ENCODE measurements at places on chromosomes 4 and X.

DNA sequence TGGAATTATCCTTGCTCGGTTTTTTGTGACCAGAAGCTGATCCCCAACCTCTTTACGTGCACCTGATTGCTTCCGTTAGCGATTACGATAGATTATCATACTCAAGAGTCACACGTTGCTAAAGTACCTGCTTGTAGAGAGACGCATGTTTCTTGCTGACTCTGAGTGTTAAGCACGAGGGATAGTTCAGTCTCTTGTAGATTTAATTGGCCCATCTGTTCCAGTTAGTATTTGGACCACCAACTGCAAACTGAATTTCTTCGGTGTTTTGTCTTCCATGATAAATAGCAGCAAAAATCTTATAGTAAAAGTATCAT lies 516 bp upstream of the COX18 start:
- DNase-seq = no peak

GRCh38 chr4:142168181-142168580 lies 531.8 kb downstream of the IL15 start:
- DNase-seq = no peak

DNA sequence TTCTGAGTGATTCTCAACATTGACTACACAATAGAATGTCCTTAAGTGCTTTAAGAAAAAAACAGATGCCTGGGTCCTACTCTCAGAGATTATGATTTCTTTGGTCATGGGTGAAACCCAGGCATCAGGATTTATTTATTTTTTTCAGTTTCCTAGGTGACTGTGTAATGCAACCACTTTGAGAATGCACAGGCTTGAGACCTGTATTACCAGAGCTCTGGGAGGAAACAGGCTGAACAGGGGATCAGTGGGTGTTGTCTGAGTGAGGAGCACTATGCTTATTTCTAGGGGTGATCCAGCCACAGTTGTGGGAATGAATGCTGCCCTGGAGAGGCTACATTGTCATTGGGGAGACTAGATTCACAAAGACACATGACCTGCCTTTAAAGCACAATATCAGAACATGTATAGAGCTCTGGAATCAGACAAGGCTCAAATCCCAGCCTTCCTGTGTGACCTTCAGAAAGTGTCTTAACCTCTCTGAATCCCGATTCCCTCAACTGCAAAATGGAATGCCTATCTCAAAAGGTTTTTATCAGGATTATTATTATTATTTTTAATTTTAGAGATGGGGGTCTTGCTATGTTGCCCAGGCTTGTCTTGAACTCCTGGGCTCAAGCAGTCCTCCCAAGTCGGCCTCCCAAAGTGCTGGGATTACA lies 61.6 kb upstream of the PRPS1 start:
- no peak for DNase-seq

GRCh38 chr4:2728221-2728620 lies 27.9 kb downstream of the TNIP2 start:
- no peak for DNase-seq

DNA sequence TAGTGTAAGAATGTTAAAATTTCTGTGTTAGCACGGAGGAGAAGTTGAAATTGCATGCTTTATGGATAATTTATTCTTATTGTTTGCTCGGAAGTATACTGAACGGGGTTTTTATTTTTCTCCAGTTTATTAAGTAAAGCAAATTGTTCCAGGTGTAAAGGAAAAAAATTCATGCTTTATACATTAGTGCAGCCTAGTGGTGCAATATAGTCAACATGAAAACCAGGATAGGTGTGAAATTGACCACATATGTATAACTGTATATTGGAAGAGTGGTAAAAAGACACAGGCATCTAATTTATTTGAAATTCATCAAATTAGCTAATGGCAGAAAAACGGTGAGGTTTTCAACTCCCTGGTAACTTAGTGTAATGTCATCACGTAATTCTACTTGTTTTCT lies 959 bp downstream of the BRS3 start:
- DNase-seq = no peak

GRCh38 chrX:146456058-146456457 lies 353.5 kb upstream of the CXorf51B start:
- no peak for DNase-seq

- DNase-seq = no peak
Observed at GRCh38 chrX:110159865-110160264, 157.0 kb downstream of the TMEM164 start.

- DNase-seq = no peak
Observed at GRCh38 chr4:128459547-128459946, 171.9 kb upstream of the PGRMC2 start.

GRCh38 chr4:93648258-93648657 lies 180.3 kb upstream of the ATOH1 start:
- DNase-seq = no peak

DNA sequence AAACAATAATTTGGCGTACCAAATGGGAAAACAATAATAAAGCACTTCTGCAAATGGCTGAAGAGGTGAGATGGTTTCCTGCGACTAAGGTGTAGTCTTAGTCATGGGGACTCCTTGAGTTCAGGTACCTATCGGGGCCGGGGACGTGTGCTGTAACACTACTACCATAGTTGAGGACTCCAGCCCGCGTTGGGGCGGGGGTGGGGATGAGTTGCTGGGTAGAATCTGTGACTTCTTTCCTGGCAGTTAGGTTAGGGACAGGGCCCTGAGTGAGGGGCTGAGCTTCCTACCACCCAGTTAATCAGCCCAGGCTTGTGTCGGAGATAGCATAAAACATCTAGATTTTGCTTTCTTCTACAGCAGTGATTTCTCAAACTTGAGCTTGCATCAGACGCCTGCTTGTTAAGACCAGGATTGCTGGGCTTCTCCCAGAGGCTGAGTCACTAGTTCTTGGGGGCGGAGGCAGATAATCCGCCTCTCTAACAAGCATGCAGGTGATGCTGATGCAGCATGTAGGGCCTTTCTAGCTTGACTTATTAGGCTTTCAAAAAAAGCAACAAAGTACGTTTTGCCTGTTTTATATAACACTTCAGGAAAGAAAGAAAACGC lies 30.2 kb downstream of the RBBP7 start:
- peak; percentile 83 for DNase-seq

- DNase-seq = peak; percentile 31
Observed at GRCh38 chrX:35890699-35891098, 28.8 kb upstream of the CFAP47 start.

DNA sequence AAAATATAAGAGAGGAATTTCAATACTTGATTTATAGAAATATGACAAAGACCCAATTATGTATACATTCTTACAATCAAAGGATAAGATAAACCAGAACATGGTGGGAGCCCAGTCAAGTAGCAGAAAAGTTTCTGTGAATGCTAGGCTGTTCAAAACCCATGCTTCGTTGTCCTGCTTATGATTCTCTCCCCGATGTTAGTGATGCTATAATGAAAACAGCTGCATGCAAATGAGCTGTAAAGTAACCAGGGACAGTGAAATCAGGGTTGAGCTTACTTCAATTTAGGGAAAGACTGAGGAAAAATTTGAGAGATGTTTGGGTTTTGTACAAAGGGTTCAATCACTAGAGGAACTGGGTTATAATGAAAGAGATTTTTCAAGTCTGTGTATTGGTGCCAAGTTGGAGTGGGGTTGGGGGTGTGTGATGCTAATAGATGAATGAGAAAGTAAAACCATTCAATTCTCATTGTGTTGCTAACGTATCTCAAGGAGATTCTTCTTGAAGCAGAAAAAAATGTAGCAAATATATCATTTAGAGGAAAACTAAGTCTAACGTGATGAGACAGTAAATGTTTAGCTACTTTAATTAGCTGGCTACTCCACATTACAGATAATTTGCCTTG lies 59.3 kb upstream of the PPP1R2C start:
- DNase-seq = no peak

DNA sequence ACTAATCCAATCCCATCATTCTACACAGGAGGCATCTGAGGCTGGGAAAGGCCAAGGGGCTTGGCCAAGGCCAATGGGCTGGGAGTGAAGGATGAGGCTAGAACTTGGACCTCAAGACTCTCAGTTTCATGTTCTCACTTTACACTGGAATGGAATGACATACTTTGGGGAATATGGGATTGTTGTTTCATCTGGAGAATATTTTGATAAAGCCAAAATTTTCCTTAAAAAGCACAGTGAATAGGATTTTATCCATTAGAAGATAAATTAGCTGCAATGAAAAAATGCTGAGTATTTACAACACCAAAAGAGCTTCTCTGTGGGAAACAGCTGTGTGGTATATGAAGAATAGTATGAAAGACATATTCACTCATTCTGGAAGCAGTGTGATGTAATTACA lies 29.3 kb downstream of the SMIM20 start:
- DNase-seq = peak; percentile 60

DNA sequence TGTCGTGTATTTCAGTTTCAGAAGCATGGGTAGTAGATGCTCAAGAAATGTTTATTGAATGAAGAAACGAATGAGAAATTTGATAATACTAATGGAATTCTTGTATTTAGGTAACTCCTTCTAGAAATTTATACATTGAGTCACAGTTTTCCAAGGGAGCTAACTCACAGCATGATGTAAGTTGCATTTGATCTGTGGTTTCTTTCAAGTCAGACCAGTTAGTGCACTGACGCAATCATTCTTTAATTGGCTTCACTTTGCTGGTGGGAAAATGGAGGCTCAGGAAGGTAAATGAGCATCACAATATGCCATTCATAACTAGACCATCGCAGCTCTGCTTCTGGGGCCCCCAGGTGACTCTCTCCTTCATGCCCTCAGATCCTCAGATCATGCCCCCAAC lies 17.3 kb upstream of the CWH43 start:
- DNase-seq = peak; percentile 91

DNA sequence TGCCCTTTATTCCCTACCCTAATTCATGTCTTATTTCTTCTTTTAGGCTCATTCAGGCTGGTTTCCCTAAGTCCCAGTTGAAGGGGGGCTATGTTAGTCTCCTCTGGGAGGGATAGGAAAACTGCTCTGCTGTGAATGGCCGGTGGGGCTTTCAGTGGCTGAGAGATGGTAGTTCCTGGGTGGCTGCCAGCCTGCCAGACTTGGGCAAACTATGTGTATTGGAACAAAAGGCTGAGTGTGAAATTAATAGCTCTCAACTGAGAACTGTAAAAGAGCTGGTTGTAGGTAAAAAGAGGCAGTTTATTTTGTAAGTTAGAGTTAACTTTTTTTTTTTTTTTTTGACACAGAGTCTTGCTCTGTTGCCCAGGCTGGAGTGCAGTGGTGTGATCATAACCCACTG lies 28.8 kb downstream of the ARHGAP10 start:
- no peak for DNase-seq

- DNase-seq = no peak
Observed at GRCh38 chr4:152708796-152709195, 29.0 kb upstream of the TMEM154 start.

DNA sequence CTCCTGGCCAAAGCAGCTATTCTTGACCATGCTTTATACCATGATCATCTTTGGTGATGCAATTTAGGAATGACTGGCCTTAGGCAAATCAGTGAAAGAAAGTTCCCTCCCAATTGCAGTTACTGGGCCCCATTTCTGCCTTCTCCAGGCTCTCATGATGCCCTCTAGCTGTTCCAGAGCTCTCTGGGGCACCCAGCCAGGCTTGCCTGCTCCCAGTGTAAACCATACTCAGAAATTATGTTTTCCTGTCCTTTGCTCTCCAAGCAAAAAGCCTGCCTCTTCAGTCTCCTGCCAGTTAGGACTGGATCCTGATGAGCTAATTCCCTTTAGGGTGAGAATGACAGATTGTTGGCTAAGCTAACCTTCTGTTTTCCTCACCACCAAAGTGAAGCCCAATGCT lies 85.3 kb upstream of the RBPJ start:
- DNase-seq = peak; percentile 80

DNA sequence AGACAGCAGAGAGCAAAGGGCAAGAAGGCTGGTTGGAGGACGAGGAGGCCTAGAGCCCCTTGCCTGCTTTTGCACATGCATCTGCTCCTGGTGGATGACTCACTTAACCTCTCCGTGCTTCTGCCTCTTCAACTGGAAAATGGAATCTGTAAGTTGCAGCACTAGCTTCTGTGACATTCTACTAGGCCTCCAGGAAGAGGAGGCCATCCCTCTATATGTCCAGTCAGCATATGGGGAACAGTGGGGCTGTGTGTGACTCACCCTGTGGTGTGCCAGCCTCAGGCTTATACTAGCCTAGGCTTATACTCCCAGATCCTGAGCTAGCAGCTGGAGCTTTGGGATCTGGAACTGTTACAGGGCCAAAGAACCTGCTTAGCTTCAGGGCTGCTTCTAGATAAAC lies 36.0 kb downstream of the RTL9 start:
- peak; percentile 75 for DNase-seq

- DNase-seq = peak; percentile 22
Observed at GRCh38 chrX:87489071-87489470, 28.5 kb upstream of the KLHL4 start.

DNA sequence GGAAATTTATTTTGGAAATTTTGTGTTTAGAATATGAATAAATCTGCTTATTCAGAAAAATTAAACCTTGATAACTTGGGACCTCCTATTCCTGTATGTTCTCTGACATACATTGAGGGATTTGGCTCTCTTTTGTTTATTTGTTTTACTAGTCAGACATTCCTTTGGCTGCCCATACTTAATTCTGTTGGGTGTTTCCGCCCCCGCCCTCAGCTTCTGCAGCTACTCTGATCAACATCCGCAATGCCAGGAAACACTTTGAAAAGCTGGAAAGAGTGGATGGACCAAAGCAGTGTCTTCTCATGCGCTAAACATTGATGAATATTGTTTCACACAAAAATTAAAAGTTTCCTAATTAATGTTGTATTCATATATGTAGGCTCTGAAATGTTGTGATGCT lies 40.5 kb downstream of the RRAGB start:
- DNase-seq = peak; percentile 33

- DNase-seq = peak; percentile 34
Observed at GRCh38 chr4:142331646-142332045, 514.5 kb downstream of the INPP4B start.

DNA sequence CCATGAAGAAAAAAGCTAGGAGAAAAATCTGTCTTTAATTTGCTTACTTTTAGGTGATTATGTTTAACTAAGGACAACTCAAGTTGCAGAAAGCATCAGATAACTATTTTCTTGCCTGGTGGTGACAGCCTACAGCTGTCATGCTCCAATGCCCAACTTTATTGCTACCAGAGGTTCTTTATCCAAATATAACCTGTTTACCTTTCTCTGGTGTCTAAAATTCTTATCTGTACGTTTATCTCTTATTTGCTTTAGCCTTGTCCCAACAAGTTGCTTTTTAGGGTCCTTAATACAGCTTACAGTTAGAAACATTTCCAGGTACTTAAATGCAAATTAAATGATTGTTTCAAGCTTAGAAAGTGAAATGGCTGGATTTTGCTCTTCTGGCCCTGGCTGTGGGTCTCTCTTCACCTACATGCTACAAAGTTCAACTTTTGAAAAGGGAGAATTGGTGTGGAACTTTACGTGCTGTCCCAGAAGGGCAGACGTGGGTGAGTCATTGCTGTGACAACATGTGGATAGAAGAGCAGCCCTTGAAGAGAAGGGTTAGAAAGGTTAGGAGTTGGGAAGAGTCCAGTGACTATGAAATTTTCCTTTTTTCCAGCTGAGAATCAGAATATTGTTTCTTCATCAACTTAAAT lies 60.7 kb downstream of the HPGD start:
- peak; percentile 29 for DNase-seq
